Urinary bladder (tissue), 4 donors: ENCODE measurements at places on chromosomes 16 and 17. TPM values are rescaled to one million over a fixed set of nuclear protein-coding genes. Genes with fewer than 3 reads are reported as not detected.

- peak; percentile 73 for DNase-seq
These were observed 24.4 kb downstream of the SRL start for GRCh38 chr16:4217204-4218131.

DNA sequence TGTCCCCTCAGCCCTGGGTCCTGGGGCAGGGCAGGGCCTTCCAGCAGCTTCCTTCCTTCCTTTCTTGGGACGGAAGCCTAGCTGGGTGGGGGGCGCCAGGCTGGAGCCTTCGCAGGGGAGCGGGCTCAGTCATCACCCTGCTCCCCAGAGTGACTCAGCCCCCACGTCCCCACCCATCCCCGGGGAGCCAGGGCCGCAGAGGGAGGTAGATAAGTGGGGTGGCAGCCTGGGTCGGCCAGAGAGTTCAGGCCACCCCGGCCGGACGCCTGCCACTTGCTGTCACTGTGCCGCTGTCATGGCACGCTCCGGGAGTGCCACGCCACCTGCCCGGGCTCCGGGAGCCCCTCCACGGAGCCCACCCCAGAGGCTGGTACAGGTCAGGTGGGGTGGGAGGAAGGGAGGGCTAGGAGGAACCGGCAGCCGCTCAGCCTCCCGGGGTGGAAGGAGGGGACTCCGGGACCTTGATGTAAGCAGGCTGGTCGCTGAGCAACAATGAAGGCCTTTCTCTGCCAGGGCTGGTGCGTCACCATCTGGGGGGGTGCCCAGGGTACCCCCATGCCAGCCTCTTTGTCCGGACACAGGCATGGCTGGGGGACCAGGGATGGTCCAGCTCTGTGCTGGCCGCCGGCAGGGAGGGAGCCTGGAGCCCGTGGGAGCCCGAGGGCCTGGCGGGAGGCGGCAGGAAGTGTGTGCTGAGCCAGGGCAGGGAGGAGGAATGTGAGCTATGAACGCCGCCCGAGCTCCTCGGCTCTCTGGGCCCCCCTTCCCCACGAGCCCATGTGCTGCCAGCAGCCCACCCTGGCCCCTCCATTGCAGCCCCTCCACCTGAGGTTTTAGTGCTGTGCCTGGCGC lies 6.6 kb downstream of the NHERF2 start:
- no peak for DNase-seq

DNA sequence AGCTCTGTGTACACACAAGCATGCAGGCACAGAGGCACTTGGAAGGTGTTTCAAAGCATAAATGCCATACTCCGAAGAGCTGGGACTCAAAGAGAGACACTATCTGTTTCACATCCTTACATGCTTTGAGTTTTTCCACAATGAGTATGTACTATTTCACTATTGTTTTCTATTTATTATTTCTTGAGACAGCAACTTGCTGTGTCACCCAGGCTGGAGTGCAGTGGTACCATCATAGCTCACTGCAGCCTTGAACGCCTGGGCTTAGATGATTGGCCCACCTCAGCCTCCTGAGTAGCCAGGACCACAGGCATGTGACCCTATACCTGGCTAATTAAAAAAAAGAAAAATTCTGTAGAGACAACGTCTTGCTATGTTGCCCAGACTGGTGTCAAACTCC lies 31.6 kb downstream of the CYB5D2 start:
- no peak for DNase-seq

DNA sequence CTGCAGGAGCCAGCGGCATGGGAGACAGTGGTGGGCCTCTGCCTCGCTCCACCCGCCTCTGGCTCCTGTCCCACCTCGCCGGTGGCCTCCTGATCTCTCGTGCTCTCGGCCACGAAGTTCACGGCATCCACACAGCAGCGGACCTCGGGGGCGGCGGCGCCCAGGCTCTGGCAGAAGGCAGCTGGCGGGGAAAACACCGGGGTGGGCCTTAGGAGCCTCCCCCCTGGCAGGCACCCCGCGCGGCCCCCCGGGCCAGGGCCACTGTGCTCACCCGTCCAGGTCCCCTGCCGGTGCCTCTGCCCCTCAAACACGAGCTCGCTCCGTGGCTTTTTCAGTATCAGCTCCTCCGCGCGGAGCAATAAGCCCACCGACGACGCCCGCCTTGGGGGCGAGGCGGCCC lies 409 bp upstream of the C17orf107 start:
- DNase-seq, result no peak

GRCh38 chr16:51355195-51355594 lies 204.1 kb upstream of the SALL1 start:
- no peak for DNase-seq

DNA sequence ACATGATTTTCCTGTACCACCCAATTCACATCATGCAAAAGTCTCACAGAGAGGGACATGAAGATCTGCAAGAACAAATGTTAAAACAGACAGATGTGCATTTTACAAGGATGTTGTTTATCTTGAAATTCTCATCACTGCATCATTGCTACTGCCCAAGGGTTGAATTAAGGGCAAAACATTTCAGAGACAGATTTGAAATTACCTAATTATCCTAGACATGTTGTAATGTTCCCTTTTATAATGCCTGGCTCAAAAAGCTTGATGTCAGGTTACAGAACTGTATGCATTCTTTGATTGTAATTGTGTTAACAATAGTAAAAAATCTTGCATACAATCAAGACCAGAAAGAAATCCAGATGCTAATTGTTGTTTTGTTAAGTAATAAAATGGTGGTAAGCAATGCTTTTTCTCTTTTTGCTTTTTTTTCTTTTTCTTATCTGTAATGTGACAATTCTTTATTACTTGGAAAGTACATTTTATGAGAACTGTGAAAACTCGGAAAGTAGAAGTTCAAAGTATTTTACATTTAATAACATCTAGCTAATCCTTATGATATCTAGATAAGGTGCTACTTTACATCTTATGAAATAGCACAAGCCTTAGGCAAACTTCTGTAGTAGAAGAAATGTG lies 3.6 kb upstream of the DUSP14 start:
- DNase-seq, result no peak

Gene CES2
- 12.9 TPM for total RNA-seq

Gene ESRP2
- 8.4 TPM for total RNA-seq

Gene LIG3
- 28.4 TPM for total RNA-seq

Gene CMTM3
- total RNA-seq, result 29.2 TPM

Gene OSGIN1
- 0.21 TPM for total RNA-seq

Gene TMEM204
- total RNA-seq, result 10.0 TPM
